ENCODE measurements at places on chromosomes 1 and 21. TPM values are rescaled to one million over a fixed set of nuclear protein-coding genes. Genes with fewer than 3 reads are reported as not detected.

- no peak for DNase-seq
These were observed 9.0 kb downstream of the WNT4 start for GRCh38 chr1:22133931-22134324.

- DNase-seq, result no peak
These were observed 56.6 kb upstream of the PPP2R5A start for GRCh38 chr1:212228591-212229119.

DNA sequence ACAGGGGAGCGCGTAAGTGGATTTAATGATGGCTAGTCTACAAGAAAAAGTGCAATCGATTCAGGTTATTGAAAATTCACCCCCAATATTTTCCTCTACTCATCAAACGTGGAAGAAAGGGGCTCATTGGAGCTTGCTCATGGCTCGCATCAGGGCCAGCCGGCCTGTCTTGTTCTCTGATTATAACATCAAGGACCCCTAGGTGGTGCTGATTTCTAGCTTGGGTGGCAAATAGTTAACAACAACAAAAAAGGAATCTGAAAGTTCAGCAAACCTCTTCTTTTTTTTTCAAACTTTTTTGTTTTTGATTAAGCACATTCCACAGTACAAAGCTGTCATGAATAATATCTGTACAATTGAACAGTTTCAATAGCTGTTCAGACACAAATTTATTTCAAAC lies 35.8 kb upstream of the SOD1 start:
- DNase-seq, result no peak

GRCh38 chr1:52862666-52863458 lies 20.3 kb downstream of the ZYG11A start:
- no peak for DNase-seq

DNA sequence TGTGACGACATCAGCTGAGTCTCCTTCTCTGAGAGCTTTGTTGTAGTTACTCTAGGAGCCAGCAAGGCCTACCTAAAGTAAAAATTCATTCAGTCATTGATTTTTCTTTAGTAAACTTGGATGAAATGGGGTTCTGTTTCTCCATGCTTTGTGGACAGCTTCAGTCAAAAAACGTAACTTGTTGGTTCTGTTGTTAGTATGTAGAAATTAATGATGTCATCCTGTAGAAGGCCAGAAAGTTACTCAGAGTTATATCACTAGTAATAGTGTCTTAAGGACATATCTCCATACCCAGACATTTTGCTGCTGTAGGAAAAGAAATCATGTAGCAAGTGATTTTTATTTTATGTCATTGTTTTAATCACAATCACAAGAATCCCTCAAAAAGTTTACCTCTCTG lies 43.0 kb downstream of the KDM1A start:
- DNase-seq, result no peak

- DNase-seq, result no peak
These were observed 75.5 kb downstream of the DDX20 start for GRCh38 chr1:111831153-111831552.

GRCh38 chr1:194318790-194319280 lies 1132.4 kb upstream of the B3GALT2 start:
- no peak for DNase-seq

GRCh38 chr1:114323959-114324661 lies 170.4 kb upstream of the SYT6 start:
- no peak for DNase-seq

The OR4F29 gene
- not detected for polyA plus RNA-seq

The ADCY10 gene
- not detected for polyA plus RNA-seq

The YARS1 gene
- 34.2 TPM for polyA plus RNA-seq

The NBPF3 gene
- not detected for polyA plus RNA-seq

The S100A7A gene
- not detected for polyA plus RNA-seq

The SPRR5 gene
- not detected for polyA plus RNA-seq
